MV-4-11 (cell line): ENCODE measurements at places on chromosomes 2 and 18.
A peak's percentile ranks its signal among the peaks of the same experiment; 100 is the strongest.

DNA sequence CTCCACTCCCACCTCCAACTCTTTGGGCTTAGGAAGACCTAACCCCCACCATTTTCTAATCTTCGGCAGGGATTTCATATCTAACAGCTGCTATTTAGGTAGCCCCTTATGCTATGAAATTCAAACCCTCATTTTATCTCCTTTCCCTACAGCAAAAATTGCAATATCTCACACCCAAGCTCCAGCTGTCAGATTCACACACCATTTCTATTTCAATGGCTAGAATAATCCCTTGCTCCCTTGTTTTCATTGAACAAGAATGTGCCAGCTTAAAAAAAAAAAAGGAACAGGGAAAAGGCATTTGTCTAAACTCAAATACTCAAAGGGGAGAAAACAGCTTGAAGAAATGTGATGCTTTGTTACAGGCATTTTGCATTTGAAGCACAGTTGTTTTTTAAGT lies 850.6 kb upstream of the ACVR2A start:
- DNase-seq = no peak

- no peak for DNase-seq
Observed at GRCh38 chr2:196362973-196363549, 191.7 kb upstream of the STK17B start.

- no peak for DNase-seq
Observed at GRCh38 chr2:66171530-66171929, 263.4 kb upstream of the MEIS1 start.

DNA sequence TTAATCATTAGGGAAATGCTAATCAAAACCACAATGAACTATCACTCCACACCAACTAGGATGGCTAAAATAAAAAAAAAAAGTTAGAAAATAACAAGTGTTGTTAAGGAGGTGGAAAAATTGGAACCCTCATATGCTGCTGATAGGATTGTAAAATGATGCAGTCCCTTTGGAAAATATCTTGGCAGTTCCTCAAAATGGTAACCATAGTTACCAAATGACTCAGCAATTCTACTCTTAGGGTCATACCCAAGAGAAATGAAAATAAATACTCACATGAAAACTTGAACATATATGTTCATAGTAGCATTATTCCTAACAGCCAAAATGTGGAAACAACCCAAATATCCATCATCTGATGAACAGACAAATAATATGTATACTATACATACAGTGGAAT lies 15.7 kb upstream of the ACVR2A start:
- peak; percentile 60 for DNase-seq

GRCh38 chr2:168426861-168427260 lies 29.2 kb upstream of the CERS6 start:
- DNase-seq = peak; percentile 56

DNA sequence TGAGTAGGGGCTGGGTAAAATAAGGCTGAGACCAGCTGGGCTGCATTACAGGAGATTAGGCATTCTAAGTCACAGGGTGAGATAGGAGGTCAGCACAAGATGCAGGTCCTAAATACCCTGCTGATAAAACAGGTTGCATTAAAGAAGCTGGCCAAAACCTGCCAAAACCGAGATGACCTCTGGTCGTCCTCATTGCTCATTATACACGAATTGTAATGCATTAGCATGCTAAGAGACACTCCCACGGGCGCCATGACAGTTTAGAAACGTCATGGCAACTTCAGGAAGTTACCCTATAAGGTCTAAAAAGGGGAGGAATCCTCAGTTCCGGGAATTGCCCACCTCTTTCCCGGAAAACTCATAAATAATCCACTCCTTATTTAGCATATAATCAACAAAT lies 132.2 kb downstream of the ARL4C start:
- DNase-seq = no peak

- no peak for DNase-seq
Observed at GRCh38 chr18:35582899-35583558, 1.5 kb downstream of the GALNT1 start.

GRCh38 chr2:119436993-119437772 lies 5.5 kb downstream of the TMEM37 start:
- no peak for DNase-seq

DNA sequence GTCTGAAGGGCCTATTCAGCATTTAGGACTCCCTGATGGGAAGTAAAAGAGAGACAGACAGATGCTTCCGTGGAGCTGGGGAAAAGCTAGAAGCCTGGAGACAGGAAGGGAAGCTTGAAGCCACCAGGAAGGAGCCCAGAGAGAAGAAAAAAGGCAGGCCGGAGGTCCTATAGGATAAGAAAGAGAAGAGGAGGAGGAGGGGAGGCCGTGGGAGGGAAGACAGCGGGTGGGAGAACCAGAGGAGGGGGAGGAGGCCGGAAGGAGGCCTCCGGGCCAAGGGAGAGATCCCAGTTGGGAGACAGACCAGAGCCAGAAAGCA lies 107.1 kb upstream of the PKDCC start:
- no peak for DNase-seq

GRCh38 chr2:221229099-221229498 lies 343.0 kb downstream of the EPHA4 start:
- DNase-seq = no peak

DNA sequence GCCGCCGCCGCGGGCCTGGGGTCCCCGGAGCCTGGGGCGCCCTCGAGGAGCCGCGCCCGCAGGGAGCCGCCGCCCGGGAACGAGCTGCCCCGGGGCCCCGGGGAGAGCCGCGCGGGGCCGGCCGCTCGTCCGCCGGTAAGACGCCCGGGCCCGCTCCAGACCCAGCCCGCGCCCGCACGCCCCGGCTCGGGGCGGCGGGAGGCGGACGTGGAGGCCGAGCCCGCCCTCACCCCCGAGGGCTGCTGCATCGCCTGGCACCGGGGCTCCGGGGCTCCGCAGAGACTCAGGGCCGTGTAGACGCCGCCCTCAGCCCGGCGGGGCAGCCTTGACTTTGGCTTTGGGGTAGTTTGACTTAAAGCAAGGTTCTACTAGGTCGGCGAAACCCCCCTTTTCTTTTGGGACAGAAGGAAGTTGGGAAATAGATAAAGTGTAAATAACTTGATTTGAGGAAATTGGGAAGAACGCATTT lies 335 bp downstream of the ERFE start:
- DNase-seq = no peak

DNA sequence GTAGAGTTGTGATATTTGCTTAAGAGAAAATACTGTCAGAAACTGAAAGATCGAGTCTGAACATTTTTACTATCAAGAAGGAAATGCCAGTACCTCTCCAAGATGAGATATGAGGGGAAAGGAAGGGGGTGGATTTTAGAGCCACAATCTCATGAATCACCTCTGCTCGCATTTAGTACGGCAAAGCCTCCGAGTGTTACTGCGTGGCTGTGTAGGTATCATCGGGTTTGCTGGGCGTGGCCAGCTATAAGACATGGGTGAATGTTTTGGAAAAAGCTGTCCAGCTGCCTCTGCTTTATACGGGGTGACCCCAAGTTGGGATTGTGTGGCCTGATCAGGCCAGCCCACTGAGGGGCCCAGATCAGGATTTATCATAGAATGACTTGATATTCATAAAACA lies 826.4 kb downstream of the SOCS6 start:
- DNase-seq = no peak

GRCh38 chr18:72128649-72129048 lies 415.5 kb downstream of the CBLN2 start:
- DNase-seq = no peak

GRCh38 chr2:33497221-33497650 lies 20.8 kb downstream of the RASGRP3 start:
- peak; percentile 95 for DNase-seq

GRCh38 chr2:183996825-183997793 lies 601.2 kb upstream of the ZNF804A start:
- DNase-seq = no peak

GRCh38 chr2:228522977-228523376 lies 341.5 kb upstream of the SPHKAP start:
- no peak for DNase-seq

DNA sequence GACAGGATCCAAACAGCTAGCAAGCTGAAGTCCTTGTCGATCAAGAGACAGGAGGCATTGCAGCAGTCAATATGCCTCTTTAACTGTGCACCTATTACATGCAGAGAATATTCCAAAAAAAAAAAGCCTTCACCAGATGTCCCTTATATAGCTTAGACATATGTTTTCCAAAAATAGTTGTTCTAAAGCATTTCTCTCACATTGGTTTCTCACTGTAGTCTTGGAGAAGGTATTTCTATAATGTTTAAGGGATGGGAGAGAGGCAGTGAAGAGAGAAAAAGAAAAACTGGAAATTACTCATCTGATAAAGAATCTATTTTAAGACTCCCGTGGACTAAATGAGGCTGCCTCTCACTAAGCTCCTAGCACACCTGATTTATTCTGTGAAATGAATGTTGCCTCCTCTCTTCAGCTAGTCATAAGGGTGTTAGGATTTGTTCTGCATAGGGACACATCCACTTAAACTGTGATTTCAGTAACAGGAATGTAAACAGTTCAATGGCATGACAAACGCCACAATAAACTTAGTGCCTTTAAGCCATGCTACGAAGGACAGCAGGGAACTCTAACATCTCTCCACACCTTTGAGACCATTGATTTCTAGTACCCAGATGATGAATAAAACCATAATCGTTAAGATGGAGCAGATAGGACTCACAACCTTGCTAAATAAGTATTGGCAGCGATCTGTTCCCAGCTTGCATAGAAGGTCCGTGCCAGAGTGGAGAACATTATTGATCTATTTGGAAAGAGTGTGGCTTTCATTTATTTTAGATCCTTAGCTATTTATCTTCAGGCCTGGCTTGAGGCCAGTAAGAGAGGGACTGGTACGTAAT lies 98.6 kb upstream of the NCK2 start:
- no peak for DNase-seq

GRCh38 chr2:3728104-3729054 lies 25.0 kb downstream of the DCDC2C start:
- peak; percentile 50 for DNase-seq

GRCh38 chr2:125643585-125643984 lies 1012.4 kb upstream of the GYPC start:
- DNase-seq = no peak

DNA sequence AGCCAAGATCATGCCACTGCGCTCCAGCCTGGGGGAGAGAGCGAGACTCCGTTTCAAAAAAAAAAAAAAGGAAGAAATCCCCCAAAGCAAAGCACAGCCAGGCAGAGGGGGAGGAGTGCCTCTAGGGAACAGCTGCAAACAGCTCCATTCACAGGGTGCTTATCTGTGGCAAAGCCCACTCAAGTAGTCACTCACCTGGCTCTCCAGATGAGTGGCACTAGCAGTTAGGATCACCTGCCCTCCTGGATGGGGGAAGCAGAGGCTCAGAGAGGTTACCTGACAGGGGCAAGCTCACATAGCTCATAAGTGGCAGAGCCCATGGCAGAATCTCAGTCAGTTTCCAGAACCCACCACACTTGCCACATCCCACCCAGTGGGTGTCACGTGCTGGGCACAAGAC lies 30.3 kb downstream of the TFCP2L1 start:
- no peak for DNase-seq

GRCh38 chr2:239323447-239323846 lies 77.4 kb downstream of the HDAC4 start:
- no peak for DNase-seq

- no peak for DNase-seq
Observed at GRCh38 chr2:237411683-237412423, 2.1 kb downstream of the COL6A3 start.

GRCh38 chr2:60567919-60568768 lies 14.7 kb upstream of the BCL11A start:
- DNase-seq = no peak

GRCh38 chr2:54396107-54396506 lies 60.0 kb upstream of the SPTBN1 start:
- no peak for DNase-seq

DNA sequence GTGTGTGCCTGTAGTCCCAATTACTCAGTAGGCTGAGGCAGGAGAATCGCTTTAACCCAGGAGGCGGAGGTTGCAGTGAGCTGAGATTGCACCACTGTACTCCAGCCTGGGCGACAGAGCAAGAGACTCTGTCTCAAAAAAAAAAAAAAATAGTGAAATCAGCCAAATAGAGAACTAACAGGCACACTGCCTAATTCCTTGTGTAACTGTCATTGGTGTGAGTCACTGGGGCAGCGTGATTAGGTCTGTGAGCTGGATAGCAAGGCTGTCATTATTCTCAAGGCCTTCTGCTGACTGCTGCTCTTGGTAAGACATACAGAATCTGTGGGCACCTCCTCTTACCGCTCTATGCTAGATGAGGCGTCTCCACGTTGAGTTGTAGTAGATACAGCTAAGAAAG lies 270.3 kb downstream of the NEDD4L start:
- peak; percentile 93 for DNase-seq

DNA sequence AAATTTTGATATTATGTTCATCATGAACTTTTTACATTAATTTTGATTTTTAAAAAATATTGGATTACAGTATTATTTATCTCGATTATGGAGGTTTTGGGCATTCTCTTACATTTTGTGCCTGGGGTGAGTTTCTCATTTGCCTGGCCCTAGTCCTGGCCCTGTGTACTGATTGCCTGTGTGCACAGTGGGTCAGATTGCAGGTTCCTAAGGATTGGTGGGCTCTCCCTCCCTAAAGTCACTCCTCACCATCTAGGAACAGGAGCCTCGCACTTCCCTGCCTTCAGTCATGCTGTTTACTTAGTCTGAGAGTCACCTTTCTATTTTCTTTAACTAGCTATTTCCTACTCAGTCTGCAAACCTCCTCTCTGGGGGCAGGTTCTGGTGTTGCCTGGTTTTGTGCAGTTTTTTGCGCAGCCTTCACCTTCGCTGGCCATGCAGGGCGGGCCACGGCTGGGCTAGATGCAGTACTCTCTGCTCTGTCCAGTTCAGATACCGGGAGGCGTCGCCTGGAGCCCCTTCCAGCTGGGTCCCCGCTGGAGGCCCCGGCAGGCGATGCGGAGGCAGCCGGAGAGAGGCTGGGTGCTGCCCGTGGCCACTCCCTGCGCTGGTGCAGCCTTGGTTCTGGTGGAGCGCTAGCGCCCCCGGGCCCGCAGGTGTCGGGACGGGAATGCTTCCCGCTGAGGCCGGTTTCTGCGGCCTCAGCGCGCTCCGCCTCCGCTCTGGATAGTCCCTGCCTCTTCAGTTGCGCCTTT lies 23.3 kb upstream of the MC5R start:
- DNase-seq = no peak

- no peak for DNase-seq
Observed at GRCh38 chr18:7608174-7608550, 41.0 kb downstream of the PTPRM start.
